Umbilical cord (tissue), 2 donors: ENCODE measurements at places on chromosomes 5 and 9.

- DNase-seq, result peak; percentile 95
Measured at GRCh38 chr9:115118879-115119218, 892 bp upstream of the TNC start.

GRCh38 chr5:95446560-95447221, 55.5 kb downstream of the FAM81B start:
- no peak for DNase-seq

DNA sequence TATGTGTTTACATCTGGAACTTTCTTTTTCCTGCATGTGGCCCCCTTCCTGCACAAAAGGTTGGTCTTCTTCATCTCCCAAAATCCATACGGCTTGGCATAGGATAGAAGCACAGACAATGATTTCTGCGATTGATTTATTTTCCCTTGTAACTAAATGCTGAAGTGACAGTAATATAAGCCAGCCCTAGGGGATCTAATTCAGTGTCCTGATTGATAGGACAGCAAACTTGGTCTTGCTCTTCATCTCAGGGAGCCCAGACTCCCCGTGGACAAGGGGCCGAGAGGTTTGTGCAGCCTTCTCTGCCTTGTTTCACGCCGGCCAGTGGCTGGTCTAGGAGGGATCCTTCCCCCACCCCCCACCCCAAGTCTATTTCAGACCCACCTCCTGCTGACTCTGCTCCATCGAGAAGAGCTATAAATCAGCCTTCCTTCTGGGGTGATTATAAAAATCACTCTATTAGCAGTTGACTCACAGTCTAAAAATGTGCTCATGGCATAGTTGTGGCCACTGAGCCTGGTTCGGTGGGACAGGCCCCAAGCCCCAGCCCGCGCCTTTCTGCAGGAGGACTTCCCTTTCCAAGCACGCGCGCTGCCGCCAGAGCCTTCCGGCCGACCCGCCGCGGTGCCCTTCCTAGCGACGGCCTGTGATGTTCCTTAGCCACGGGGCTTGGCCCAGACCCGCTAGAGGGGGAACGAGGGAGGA, 89.8 kb upstream of the COL5A1 start:
- peak; percentile 89 for DNase-seq

GRCh38 chr5:57831090-57831489, 348.5 kb upstream of the ACTBL2 start:
- no peak for DNase-seq

DNA sequence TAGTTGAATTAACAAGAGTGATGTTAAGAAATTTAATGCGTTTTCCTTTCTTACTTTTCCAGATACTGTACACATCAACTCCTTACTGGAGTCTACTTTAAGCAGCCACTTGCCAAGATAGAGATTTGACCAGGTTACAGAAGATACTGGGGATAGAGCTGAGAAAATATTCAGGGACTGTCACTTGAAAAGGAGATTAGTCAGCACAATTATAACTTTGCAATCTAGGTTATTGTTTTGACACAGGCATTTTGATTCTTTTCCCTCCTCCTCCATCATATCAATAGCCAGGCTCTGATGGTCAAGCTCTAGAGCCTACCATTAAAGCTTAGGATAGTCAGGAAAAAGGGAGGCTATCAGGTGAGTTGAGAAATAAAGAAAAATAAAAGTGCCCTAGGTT, 345.9 kb upstream of the ITGA1 start:
- DNase-seq, result no peak

DNA sequence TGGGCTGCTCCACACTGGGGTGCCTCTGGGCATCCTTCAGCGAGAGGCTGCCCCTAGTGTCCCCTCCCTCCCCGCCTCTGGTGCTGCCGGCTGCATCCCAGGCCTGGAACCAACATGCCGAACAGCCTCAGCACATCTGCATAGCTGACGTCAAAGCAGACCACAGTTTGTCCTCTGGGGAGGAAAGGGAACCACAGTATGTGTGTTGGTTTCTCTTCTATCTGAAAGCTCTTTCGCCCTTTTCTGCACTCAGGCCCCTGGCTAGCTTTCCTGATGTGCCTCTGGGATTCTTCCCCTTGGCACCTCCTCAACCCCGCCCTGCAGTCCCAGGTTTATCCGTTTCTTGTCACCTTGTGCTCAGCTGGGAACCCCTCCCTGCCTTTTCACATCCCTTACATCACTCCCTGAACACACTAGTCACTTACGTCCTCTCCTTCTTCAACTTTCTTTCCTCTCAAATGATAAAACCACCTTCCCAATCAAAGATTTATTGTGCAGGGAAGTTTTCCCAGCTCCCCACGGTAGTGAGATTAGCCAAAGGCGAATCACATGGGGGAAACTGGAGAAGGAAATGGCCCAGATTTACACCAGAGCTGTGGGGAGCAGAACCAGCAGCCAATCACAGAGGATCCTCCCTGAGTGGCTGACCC, 35.5 kb upstream of the B4GALT1 start:
- no peak for DNase-seq

GRCh38 chr5:16557477-16557876, 59.3 kb downstream of the RETREG1 start:
- no peak for DNase-seq

- no peak for DNase-seq
Measured at GRCh38 chr9:27398982-27399653, 102.2 kb upstream of the EQTN start.

DNA sequence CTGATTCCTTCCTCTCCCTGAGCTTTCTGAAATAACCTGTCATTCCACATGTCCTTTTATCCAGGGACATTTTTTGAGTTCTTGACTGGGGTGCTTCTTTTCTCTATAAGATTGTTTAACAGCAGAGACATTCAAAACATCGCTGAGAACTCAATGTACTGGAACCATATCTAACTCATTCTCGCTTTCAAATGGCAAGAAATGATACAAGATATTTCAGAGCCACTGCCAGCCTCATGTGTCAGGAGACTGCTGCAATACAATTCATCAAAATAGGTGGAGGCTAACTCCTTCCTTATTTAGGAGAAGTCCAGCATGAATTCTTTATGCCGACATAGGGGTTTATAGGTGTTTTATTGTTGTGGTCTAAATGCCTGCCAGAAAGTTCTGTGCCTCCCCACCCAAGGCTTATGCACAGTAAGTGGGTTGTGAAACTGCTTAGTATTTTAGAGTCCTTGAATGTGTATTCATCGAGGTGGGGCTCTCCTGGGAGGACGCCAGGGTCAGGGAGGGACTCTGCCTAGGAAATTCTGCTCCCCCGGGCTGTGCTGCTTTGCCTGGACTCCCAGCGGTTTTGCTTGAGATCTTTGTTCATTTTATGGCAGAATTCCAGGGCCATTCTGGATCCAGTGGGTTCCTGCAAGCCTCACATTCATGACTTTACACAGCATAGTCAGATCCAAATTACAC, 53.9 kb downstream of the ZNF474 start:
- peak; percentile 76 for DNase-seq

- peak; percentile 29 for DNase-seq
Measured at GRCh38 chr5:56012281-56012963, 17.7 kb upstream of the IL6ST start.

DNA sequence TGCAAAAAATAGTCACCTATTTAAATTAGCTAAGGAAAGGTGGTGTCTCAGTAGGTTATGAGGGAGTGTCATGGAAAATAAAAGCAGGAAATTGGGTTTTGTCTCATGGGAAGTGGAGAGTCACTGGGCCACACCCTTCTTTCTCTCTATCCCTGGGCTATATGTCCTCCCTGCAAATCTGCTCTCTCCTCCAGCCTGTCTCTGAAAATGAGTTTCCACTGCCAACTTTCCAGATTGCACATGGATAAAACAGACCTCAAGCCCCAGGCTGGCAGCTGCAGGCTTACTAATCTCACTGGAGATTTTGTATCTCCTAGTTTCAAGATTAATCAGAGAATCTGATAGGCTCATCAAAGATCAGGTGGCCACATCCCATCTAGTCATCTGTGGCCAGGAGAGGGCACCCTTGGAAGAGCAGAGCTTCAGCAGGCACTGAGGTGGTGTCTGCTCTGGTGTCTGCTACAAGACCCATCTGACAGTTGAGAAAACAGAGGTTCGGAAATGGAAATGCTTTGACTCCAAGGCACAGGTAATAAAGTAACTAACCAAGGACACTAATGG, 178.9 kb downstream of the MSX2 start:
- peak; percentile 6 for DNase-seq
